ENCODE measurements at places on chromosomes 5 and 9.

DNA sequence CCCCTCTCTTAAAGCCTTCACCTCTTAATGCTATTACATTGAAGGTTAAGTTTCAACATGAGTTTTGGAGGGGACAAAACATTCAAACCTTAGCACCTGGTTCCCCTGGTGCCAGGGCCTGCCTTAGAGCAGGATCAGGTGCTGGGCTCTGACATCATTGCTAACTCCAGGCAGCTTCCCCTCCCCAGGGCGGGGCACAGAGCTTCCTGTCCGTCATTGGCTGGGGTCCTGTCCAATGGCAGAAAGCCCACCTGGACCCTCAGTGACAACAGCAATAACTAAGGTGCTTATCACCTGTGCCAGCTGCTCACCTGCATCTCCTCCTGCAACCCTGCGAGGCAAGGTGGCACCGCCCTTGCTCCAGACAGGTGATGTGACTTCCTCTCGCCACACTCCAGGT, 177.4 kb downstream of the NSG2 start:
- no peak for DNase-seq

- no peak for DNase-seq
Measured at GRCh38 chr9:13054389-13054788, 225.1 kb downstream of the MPDZ start.

DNA sequence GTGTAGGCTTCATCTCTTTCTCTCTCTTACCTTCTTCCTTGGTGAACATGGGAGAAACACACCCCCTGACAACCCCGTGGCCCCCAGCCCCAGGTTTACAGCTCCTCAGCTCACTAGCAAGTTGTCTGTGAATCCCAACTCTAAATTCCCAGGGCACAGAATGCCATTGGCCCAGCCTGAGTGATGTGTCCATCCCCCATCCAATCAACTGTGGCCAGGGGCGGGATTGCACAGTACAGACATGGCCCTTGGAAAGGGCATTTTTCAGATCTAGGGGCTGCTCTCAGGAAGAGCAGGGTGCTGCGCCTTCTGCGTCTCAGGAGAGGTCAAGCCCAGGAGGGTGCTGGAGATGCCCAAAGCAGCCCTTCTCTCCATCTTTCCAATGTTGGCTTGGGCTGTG, 48.2 kb upstream of the ASS1 start:
- no peak for DNase-seq

- DNase-seq, result peak; percentile 56
Measured at GRCh38 chr9:69937360-69937759, 106.3 kb upstream of the MAMDC2 start.
